ENCODE measurements at places on chromosomes 3 and 15.

DNA sequence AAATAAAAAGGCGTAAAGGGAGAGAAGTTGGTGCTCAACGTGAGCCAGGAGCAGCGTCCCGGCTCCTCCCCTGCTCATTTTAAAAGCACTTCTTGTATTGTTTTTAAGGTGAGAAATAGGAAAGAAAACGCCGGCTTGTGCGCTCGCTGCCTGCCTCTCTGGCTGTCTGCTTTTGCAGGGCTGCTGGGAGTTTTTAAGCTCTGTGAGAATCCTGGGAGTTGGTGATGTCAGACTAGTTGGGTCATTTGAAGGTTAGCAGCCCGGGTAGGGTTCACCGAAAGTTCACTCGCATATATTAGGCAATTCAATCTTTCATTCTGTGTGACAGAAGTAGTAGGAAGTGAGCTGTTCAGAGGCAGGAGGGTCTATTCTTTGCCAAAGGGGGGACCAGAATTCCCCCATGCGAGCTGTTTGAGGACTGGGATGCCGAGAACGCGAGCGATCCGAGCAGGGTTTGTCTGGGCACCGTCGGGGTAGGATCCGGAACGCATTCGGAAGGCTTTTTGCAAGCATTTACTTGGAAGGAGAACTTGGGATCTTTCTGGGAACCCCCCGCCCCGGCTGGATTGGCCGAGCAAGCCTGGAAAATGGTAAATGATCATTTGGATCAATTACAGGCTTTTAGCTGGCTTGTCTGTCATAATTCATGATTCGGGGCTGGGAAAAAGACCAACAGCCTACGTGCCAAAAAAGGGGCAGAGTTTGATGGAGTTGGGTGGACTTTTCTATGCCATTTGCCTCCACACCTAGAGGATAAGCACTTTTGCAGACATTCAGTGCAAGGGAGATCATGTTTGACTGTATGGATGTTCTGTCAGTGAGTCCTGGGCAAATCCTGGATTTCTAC lies at the start of gene RARB:
TSS of gene RARB (plus strand) at position 322 of the 847 bp plus-strand sequence. CDS start at position 791, 469 bp downstream.
- peak; percentile 34 for DNase-seq

DNA sequence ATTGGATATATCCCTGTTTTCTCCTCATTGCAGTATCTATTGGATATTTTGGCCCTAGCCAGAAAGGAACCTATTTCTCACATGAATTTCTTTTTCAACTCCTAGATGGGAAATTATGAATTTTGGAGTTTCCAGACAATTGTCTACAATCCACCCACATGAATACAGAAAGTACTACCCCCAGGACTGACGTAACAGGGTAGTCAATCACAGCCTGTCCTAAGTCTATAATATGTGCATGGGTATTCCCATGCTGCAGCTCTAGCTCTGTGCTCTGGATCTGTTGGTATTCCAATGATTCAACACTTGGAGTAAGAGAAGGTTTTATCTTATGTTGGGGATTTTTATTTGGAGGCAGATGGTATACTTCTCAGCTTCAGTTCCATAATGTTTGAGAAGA lies 393.1 kb upstream of the ARRDC4 start:
- DNase-seq = no peak

DNA sequence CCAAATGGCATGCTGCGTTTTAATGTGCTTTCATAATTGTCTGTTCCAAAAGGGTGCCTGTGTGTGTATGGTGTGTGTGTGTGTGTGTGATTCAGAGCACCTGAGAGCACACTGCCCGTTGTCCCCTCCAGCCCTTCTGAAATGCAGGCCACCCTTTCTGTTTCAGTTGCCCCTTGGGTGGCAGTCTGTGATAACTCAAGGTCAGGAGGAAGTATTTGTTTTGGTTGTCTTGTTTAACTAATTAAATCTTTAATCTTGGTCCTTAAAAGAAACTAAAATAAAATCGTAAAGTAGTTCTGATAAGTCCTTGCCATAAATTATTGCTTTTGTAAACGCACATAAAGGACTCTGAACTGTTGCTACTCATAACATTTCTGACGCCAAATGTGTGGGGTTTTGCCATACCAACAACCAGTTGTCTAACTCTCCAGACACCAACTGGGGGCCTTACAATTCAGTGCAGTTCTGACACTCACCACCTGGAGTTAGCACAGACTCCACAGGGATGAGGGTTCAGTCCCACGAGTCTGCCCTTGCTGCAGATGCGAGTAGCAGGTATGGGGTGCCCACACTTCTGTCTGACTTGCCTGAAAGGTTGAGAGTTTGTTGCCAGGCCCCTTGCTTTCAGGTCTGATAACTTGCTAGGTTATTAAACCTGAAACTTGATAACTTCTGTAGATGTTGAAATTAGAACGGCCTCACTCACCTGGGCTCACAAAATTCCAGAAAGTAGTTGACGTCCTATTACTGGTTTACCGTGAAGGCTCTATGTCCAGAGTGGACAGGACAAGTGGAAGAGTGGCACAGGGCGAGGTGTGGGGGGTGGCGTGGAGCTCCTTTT lies 157.3 kb downstream of the IGF1R start:
- no peak for DNase-seq

GRCh38 chr3:14243782-14244181 lies 65.2 kb downstream of the LSM3 start:
- no peak for DNase-seq

DNA sequence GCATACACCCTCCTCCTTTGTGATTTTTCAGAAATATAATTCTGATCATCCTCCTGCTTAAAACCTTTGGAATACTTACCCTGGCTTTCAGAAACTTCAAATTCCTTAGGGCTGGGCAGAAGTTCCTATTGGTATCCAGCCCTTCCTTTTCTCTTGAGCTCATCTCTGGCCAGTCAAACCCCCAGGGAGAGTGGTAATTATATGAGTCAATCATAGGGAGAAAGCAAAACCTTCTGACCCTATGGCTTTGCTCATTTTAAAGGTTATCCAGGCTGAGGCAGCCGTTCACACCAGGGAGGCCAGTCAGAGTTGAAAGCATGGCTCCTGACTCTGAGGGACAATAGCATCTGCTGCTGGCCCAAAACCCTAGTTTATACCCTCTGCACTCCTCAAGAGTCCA lies 23.9 kb upstream of the CTNNB1 start:
- no peak for DNase-seq

- no peak for DNase-seq
Measured at GRCh38 chr3:98185180-98185579, 18.7 kb downstream of the OR5H15 start.

DNA sequence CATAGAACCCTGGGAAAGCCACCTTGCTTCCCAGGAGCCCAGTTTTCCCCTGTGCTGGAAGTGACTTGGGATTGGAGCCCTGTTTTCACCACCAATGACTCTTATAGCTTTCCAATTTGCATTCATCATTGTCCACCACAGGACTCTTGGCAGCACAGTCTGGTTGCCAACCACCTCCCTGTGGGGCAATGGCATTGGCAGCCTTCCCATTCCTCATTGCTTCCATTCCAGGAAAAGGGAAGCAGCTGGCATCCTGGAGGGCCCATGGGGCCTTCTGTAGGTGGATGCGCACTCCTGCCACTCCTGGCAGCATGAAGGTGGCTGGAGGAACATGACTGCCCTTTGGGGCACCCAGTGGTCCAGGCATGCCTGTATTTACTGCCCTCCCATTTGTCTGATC lies 57.7 kb downstream of the FEM1B start:
- DNase-seq = no peak

GRCh38 chr3:34012102-34012461 lies 213.7 kb downstream of the PDCD6IP start:
- peak; percentile 95 for DNase-seq

GRCh38 chr3:27345045-27345444 lies 24.1 kb downstream of the NEK10 start:
- DNase-seq = no peak

DNA sequence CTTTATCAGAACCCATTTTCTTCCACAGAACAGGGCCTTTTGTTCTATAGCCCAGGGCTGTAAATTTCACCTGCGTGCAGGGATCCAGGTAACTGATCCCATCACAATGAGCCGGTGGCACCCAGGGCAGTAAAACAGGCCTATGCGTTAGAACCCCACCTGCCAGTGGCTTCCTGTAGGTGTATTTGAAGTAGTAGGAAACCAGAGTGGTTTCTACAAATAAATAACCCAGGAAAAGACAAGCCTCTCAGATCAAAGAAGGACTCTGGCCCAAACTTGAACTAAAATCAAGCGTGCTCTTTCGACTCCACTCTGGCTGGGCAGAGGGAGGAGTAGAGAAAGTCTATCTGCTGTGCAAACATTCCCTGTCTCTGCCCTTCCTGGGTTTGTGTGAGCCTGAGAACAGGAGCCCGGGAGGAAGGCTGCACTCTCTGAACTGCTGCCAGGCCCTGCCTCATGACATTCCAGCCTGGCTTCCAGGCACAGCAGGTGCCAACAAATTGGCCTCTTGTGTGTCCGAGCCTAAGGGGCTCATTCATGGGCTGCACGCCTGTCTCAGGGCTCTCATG lies 77.7 kb downstream of the CEMIP start:
- no peak for DNase-seq

- DNase-seq = no peak
Measured at GRCh38 chr3:117263270-117263669, 553.7 kb downstream of the TUSC7 start.

GRCh38 chr3:110821586-110821985 lies 250.0 kb upstream of the NECTIN3 start:
- DNase-seq = peak; percentile 29

GRCh38 chr3:120281261-120281660 lies 3.8 kb downstream of the GPR156 start:
- no peak for DNase-seq

DNA sequence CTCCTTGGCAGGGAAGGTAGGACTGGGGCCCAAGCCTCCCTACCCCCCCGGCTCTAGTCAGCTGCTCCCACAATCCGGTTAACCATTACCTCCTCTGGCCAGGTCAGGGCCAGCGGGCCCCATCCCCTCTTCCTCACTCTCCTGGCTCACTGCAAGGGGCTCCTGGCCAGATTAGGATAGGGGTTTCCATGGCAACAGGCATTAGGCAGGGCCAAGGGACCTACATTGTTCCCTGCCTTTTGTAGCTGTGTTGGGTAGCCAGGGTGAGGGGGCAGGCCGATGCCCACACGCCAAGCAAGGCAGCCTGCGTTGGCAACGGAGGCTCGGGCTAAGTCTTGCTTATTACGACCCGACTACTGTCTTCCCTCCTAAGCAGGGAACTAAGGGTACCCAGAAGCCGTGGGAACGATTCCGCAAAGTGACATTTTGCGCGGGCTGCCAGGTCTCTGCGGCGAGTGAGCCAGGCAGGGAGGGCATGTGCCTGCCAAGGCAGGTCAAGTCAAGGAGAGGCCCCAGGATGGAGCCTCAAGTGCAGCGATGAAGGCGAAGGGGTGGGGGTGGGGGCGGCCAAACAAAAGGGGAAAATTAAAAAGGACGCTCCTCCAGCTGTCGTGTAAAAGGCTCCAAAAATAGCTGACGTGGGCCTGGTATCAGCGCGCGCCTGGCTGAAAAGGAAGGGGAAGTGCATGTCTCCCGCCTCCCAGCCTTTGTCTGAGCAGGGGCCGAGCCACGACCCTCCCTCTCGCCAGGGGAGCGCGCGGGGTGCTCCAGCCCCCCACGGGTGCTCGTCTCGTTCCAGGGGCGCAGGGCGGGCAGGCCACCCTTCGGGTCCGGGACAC lies 919 bp downstream of the IDH2 start:
- DNase-seq = no peak

DNA sequence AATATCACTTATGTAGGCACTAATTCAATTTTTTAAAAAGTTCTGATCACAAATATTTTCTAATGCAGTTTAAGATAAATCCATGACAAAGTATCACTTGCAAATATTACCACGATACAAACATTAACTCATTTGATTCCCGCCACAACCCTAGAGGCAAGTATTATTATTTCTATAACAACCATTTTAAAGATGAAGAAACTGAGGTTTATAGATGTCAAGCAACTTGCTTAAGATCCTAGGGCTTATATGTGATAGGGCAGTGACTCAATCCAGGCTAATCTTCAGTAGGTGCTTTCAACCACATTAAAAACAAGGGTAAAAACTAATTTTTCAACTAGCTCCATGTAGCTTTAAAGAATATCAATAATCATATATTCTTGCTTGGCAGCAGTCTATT lies 1.7 kb downstream of the DYNC1LI1 start:
- no peak for DNase-seq

All from GM04503 (cell line).